Stimulated activated CD4-positive, alpha-beta T cell treated with anti-CD3 and anti-CD28 coated beads, Interleukin-1b, Interleukin-23, amount 100 ng/mL, for 1 hour (primary cell): ENCODE measurements at places on chromosomes 1 and 21.

DNA sequence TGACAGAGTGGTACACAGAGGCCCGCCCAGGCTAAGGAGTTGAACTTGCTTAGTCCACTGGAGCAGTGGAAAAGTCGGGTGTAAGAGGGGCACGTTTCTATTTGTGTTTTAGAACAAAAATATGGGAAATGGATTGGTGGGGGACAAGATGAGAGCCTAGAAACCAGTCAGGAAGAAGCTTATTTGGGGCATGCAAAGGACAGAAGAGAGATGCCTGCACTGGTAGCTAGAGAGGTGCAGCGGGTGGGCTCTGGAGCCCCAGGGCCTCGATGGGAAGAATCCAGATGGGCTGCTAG lies 1.2 kb upstream of the LIN9 start:
- no peak for DNase-seq

GRCh38 chr1:181482521-181483284 lies 614 bp upstream of the CACNA1E start:
- DNase-seq, result no peak

DNA sequence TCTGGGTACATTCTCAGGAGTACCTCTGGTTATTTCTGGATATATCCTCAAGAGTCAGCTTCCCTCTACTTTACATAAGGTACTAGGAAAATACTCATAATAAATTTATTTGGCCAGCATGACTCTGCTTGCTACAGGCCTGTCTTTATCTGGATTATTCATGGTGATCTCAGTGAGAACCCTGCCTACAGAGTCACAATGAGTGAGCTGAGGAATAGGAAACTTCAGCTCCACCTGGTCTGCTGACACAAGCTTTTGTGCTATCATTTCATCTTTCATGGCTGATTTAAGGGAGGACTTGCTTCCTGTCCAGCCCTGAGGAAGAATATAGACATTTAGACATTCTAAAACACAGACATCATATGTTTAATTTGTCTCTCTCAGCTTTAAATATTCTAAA lies 19.5 kb upstream of the SUCO start:
- DNase-seq, result no peak

GRCh38 chr1:42998386-42998785 lies 39.7 kb upstream of the SLC2A1 start:
- DNase-seq, result no peak

DNA sequence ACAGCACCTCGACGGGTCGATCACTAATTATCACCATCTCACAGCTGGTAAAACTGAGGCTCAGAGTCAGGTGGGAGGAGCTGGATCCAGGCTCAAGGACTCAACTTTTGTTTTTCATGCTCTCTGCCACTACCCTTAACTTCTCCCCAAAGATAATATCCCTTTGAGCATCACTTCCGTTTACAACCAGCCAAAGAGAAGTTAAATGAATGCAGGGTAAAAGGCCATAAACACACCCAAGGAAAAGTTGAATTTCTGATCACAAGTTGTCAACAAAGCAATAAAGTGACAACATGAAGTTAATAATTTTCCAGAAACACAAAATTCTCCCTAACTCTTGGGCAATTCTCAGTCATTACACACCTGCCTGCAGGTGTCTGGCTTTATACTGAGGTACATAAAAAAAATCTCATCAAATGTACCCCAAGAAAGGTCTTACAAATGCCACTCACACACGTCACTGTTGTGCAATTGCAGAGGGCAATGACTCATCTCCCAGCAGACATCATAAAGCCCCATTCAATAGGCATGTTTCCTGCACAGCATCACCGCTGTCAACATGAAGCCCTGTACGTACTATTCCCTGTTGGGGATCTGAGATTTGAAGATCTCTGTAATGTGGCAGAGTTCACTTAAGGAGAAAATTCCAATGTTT lies 3.4 kb downstream of the OR2T11 start:
- DNase-seq, result no peak

DNA sequence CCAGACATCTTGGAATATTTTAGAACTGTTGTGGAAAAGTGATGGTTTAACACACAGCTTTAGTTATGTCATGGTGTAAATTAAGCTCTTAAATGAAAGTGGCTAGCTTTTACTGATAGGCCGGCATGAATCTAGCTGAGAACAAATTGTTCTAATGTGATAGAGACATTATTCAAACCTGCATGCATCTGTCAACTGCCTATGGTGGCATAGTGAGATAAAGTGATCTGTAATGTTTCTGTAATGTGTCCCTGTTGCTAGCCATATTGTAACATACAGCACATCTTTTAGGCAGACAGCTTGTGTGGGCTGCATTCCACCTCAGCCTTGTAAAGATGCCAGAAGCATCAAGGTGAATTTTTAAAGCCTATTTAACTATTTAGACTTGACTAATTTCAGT lies 16.0 kb downstream of the LRIG2 start:
- no peak for DNase-seq

DNA sequence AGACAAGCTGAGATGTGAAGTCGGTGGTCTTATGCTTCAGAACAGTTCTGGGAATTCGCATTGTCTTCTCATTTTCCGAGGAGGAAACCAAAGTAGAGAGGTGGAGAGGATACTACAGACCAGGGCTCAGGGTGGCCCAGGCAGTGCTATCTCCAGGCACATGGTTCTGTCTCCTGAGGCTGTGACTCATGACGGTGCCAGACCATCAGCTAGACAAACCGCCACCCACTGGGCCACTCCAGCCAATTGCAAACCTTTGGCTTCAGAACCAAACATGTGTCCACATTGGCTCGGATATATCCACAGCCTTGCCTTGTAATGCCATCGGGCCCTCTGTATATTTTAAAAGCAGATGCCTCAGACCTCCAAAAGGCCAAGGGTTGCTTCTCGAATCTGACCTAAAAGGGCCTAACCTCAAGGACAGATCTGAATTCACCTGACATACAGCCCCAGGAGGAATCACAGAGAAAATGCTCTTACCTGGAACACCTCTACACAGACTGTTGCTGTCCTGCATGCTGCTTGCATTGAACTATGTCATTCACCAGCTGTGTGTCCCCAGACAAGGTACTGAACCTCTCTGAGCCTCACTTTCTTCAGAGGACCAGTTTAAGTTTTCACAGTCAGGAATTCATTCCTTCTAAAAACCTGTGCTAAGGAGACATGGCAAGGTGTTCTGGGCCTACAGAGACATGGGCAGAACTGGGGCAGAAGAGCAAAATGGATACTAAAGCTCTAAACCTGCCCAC lies 224.9 kb upstream of the JUN start:
- DNase-seq, result no peak

DNA sequence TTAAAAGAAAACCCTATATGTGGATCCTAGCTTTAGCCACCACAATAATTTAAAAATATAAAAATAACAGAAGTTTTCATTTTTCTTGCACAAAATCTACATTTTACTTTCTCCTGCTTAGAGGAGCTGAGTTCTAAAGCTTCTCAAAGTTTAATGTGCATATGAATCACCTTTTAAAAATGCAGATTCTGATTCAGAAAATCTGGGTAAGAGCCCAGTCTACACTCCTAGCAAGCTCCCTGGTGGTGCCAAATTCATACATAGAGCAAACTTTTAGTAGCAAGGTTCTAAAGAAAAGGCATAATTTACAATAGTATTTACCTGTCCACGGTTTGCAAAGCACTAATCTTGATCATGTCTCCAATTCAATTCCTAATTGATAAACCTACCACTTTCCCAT lies 19.3 kb downstream of the RSBN1 start:
- DNase-seq, result no peak

DNA sequence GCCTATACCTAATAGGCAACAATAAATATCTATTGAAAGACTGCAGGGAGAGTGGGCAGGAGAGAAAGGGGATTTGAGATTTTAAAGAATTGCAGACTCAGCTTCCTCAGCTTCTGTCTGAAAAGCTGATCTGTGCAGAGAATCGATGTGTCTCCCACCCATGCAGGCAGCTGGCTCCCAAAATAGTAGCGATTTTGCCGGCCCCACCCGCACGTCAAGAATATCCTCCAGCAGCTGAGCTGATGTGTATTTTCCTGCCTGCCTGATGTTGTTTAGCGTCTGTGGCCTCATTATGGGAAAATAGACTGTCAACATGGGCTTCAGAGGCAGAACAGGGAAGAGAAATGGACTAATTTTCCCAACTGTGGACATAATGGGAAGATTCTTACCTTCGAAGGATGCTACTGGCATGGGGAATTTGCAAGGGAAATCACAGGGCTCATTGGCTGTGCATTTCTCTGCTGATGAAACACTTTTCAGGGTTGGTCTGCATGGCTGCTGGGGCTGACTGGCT lies 699.8 kb downstream of the PTPRU start:
- no peak for DNase-seq

DNA sequence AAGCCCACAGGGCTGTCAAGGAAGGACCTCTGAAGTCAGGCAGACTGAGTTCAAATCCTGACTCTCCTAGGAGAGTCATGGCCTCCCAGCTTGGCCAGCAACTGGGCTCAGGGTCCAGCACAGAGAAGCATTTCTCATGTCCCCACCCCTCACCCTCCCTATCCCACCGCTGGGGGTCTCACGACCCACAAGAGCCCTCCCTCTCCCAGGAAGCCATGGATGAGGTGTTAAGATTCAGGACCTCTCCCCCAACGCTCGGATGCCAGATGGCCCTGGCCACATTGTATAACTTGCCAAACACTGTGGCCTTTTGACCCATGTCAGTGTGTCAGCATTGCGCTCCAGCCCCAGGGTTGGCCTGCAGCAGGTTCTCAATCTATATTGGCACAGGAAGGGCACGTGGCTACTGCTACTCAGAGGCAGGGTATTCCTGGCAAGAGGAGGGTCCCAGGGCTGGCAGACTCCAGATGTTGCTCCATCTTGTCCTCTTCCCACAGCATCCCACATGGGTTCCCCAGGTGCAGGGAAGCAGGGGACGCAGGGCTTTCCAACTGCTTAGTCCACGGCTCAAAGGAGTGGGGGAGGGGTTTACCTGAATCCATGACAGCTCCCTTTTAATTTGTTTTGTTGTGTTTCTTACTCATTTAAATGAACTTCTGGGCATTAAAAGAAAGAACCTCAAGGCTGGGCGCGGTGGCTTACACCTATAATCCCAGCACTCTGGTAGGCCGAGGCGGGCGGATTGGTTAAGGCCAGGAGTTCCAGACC lies 10.5 kb downstream of the SLC2A1 start:
- no peak for DNase-seq

DNA sequence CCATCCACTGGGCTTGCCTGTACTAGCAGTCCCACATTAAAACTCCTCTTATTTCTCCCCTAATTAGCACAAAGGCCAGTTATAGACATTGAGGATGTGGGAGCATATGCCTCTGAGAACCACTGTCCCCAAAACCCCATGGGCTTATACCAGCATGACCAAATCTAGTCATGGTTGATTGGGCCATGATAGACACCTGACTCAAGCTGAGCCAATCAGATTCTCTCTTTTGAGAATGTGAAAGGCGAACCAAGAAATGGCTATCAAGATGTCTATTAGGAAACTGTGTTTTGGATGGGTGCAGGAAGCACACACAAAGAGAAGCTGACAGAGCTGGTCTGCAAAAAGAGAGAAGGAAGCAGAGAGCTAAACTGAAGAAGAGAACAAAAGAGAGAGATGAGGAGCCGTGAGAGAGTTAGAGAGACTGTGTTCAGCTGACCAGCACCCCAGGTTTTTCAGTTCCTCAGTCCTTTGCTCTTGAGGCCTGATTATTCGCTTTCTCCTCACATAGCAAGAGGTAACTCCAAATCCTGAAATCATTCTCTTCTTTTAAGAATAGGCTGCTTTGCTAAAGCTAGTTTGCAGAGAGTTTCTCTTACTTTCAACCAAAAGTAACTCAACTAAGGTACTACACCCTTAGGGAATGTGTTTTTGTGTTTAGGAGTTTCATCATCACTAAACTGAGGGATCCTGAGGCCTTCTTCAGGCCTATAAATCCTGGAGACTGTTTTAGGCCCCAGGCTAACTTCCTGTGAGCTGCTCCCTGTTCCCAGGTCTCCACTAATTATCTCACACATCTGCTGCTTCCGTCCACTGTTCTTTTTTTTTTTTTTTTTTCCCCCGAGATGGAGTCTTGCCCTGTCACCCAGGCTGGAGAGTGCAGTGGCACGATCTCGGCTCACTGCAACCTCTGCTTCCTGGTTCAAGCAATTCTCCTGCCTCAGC lies 7.9 kb upstream of the TIPRL start:
- no peak for DNase-seq

DNA sequence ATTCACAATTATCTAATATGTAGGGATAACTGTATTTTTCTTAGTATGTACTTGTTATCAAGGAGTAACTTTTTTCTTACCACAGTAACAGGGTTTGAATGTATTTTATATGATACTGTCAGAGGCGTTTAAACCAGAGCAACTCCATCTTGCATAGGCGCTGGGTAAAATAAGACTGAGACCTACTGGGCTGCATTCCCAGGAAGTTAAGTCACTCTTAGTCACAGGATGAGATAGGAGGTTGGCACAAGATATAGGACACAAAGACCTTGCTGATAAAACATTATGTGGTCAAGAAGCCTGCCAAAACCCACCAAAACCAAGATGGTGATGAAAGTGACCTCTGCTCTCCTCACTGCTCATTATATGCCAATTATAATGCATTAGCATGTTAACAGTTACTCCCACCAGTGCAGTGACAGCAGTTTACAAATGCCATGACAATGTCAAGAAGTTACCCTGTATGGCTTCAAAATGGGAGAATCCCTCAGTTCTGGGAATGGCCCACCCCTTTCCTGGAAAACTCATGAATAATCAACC lies 64.8 kb downstream of the RPE65 start:
- DNase-seq, result no peak

DNA sequence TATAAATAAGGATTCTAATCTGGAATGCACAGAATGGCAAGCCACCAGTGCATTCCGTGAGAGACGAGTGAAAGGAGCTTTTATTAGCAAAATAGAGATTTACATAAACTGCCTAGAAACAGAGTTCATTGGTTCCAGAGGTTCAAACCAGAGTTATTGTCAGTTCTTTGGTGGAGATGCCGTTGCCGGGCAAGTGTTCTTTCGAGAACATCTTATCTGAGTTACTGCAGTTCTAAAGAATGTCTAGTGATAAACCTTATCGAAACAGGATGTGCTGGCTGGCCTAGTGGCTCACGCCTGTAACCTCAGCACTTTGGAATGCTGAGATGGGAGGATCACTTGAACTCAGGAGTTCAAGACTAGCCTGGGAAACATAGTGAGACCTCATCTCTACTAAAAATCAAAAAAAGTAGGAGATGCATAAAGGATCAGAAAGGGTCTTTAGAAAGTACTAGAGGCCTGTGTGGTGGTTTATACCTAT lies 19.9 kb upstream of the EVI5 start:
- DNase-seq, result no peak

DNA sequence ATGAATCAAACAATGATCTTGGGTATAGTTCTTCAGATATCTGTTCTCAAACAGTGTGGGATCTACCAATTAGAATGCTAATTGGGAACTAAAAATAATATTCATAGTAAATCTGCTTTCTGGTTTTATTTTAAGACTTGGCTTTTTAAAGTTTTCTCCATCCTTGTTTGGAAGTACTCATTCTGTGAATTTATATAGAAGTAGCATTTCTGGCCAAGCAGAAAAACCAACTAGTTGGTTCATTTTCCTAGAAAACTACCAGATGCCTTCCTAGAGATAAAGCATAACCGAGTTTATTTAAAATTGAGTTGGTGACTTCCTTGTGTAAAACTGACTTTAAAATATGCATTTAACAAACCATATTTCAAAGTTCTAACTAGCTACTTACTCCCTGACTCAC lies 48.8 kb downstream of the DNM3 start:
- DNase-seq, result no peak
